ENCODE measurements at places on chromosomes 6 and 20.

GRCh38 chr6:17870300-17871188, 116.9 kb downstream of the KIF13A start:
- no peak for DNase-seq

DNA sequence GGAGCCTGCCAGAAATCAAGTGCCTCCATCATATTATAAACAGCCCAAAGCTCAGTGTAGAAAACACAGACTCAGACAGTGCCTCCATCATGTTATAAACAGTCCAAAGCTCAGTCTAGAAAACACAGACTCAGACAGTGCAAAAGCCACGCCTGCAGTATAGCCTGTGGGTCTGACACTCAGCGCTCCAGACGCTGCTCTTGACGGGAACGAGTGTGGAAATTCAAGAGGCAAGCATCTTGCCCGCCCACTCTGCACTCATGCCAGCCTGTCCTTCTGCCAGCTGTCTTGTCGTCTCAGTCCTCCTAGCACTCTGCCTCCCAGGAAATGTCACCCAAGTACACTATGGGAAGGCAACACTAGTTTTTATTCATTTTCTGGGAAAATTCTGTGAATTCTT, 274.2 kb upstream of the CDH4 start:
- DNase-seq = no peak

DNA sequence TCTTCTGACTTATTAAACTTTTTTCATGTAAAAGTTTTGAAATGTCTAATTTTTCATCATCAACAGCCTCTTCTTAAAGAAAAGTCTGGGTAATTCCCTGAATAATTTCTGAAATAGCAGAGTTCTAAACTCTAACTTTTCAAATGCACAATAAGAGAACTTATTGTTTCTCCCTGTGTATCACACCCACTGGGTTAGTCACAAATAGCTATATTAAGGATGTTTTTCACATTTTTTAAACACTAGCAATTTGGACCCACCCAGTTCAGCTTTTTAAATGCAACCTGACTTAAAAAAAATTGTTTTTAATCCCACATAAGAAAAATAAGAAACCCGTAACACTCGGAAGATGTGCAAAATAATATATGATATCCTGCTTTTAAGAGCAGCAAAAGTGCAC, 61.4 kb upstream of the UTRN start:
- no peak for DNase-seq

GRCh38 chr6:11596640-11597237, 59.2 kb downstream of the TMEM170B start:
- no peak for DNase-seq

GRCh38 chr20:32528171-32528891, 56.8 kb downstream of the NOL4L start:
- DNase-seq = no peak

DNA sequence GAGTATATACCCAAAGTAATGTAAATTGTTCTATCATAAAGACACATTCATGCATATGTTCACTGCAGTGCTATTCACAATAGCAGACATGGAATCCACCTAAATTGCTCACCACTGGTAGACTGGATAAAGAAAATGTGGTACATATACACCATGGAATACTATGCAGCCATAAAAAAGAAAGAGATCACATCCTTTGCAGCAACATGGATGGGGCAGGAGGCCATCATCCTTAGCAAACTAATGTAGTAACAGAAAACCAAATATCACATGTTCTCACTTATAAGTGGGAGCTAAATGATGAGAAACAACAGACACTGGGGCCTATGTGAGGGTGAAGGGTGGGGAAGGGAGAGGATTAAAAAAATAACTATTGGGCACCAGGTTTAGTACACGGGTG, 11.5 kb upstream of the TMEM200A start:
- no peak for DNase-seq

- DNase-seq = no peak
These were observed 32.4 kb upstream of the FBXO9 start for GRCh38 chr6:53032849-53033248.

- no peak for DNase-seq
These were observed 12.9 kb upstream of the IGF2R start for GRCh38 chr6:159955945-159956361.

DNA sequence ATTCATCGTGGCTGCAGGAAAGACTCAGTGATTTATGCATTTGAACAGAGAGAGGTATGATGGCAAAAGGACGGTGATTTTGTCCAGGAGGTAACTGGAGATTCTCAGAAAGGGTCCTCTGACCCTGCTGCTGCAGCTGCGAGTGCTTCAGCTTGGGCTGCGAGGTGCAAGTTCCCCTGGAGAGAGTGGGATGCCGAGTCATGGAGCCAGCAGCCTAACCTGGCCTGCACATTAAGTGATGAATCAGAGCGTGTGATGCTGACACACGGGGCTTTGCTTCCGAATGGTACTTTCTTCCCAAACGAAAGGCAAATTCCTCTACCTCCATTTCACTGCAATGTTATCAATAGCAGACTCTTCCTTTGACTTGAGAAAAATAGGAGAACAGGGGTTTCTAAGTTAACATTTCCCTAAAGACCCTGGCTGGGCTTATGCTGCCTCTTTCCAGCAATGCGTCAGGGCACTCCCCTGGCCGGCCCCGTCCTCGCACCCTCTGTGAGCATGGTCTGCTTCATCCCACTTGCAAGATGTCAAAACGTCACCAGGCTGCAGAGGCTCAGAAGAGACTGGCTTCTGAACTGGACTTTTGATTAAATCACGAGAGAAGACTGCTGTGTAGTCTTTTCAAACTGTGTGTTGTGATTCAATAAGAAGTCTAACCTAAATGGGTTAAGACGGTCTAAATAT, 628.0 kb upstream of the AGPAT4 start:
- no peak for DNase-seq

GRCh38 chr6:91659891-91660290, 1073.0 kb upstream of the MAP3K7 start:
- DNase-seq = no peak

GRCh38 chr6:42962096-42962495, 1.5 kb downstream of the GNMT start:
- no peak for DNase-seq

- DNase-seq = no peak
These were observed 97.3 kb upstream of the STXBP5 start for GRCh38 chr6:147106759-147107401.

DNA sequence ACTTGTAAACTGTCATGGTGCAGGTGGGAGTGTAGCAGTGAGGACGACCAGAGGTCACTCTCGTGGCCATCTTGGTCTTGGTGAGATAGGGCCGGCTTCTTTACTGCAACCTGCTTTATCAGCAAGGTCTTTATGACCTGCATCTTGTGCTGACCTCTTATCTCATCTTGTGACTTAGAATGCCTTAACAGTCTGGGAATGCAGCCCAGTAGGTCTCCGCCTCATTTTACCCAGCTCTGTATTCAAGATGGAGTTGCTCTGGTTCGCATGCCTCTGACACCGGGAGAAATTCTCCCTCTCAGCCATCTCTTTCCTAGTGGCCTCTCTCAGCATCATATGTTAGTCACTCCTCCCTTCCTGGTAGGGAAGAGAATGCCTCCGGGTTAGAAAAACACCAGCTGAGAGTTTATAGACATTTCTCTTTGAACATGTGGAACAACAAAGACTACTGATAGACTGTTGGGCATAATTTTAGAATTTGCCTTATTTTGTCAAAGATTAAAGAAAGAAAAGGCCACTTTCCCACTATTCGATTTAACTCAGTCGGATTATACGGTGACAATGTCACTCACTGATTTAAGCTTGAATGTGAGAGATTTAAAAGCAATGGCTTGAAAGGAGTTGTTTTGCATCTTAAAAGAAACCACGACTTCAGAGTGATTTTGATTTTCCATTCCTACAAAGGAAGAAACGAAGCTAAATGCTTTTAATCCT, 67.9 kb upstream of the SNX9 start:
- DNase-seq = no peak

DNA sequence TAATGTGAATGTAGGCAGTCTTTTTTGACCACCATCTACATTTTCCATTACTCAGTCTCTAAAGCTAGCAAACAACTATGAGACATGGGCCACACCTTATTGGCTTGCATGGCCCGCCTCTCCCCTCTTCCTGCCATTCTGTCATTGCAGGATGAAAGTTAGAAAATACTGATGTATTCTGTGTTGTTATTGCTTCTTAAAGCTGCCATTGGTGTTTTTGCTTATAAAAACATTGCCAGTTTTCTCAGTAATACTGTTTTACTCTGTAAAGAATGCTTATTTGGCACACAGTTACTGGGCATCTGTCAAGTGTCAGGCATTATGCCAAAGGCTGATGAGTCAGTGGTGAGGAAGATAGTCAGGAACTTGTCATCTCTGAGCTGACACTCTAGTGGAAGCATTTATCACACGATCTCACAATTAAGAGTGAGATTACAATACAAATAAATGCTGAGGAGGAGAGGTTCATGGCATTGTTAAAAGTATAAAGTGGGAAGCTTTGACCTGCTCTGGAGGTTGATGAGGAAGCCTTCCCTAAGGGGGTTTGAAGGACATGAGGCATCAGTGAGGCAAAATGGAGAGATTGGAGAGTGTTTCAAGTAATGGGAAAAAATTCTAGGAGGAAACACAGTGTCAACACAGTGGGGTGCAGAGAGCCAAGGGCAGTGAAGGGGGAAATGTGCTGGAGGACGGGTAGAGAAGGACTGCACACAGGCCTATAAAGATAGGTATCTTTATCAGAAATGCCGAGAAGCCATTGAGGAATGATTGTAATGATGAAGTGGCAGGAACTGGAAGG, 14.7 kb downstream of the KLHL32 start:
- DNase-seq = peak; percentile 23

GRCh38 chr6:82589509-82590206, 226.0 kb downstream of the TPBG start:
- DNase-seq = peak; percentile 7

GRCh38 chr20:49024220-49024619, 21.9 kb upstream of the CSE1L start:
- DNase-seq = no peak

DNA sequence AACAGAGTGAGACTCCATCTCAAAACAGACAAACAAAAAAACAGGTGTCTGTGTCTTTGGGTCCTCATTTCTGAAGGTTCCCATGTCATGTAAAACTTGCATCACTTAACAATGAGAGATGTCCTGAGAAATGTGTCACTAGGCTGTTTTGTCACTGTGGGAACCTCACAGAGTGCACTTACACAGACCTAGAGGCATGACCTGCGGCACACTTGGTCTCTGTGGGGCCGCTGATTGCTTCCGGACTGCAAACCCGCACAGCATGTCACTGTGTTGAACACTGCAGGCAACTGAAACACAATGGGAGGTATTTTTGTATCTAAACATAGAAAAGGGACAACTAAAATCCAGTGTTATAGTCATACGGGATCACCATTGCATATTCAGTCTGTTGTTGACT, 42.3 kb upstream of the TMEM181 start:
- DNase-seq = no peak

DNA sequence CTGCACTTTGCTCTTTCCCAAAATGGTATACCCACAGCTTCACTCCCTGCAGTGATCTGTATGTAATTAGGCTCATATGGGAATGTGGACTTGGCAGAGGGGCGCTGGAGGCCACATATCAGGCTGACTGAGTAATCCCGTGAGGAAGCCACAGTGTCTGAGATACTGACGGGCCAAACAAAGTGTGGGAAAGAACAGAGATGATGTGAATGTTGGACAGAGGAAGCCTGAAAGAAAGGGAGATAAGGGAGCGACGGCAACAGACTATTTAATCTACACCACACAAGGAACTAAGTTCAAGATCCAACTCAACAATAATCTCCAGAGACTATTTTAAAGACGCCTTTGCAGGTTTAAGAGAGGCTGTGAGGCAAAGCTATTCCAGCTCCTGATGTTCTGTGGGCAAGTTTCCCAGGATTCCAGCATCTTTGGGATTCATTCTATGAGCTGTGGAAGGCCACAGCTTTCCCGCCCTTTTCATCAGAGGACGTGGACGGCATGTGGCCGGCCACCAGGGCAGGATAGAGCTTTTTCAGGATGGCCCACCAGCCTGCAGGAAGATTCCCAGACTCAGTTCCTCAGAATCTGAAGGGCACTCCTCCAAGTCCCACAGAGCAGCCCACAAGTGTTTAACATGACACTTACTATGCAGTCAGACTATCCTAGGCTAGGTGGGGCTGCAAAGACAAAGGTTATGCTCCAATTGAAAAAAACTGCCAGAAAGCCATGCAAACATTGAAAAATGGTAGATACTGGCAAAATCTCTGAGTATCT, 237.5 kb downstream of the ATXN1 start:
- DNase-seq = no peak

- no peak for DNase-seq
These were observed 130.0 kb upstream of the SYNCRIP start for GRCh38 chr6:85772641-85773040.

- DNase-seq = no peak
These were observed 81.6 kb downstream of the MRPL14 start for GRCh38 chr6:44045672-44046015.

GRCh38 chr6:137095651-137096238, 51.0 kb upstream of the IL20RA start:
- no peak for DNase-seq

- DNase-seq = no peak
These were observed 1.6 kb downstream of the TPMT start for GRCh38 chr6:18153311-18153703.

GRCh38 chr6:100673641-100674040, 207.5 kb downstream of the ASCC3 start:
- no peak for DNase-seq

DNA sequence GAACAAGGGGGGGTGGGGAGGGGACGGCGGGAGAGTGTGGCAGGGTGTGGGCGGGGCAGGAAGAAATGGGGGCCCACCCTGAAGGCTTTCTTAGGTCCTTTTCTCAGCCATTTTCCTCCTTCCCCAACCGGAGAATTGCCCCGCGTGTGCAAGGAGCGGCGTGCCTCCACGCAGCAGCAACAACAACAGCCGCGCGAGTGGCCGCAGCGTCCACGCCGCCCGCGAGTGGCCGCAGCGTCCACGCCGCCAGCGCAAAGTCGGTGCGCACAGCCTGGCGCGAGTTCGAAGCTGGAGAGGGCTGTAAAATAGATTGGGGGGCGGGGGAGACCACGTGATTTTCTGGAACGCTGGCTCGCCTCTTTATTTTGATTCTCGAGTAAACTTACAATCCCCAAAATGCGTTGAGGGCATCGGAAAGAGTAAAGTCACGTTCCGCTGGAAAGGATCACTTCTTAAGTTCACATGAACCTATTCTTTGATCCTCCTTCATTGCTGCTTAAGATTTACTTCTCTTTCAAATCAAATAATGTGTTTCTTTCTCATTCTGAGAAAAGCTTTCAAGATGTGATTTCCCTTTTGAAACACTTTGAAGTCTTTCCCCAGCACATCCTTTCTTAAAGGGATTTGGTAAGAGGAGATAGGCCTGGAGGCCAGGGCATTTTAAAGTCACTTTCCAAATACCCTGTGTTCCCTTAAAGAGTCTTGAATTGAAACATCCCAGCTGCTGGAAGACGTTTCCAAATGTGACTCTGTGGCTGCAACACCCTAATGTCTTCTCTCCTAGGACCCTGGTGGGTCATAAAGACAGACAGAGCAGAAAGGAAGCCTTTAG, 66.7 kb upstream of the ZNF217 start:
- peak; percentile 52 for DNase-seq

GRCh38 chr20:6492271-6493055, 275.0 kb upstream of the BMP2 start:
- DNase-seq = no peak

GRCh38 chr6:157982563-157983405, 1.1 kb downstream of the SYNJ2 start:
- no peak for DNase-seq
